ENCODE measurements at places on chromosomes 1 and 21.

- no peak for DNase-seq
These were observed 51.8 kb downstream of the ADARB1 start for GRCh38 chr21:45126204-45126626.

DNA sequence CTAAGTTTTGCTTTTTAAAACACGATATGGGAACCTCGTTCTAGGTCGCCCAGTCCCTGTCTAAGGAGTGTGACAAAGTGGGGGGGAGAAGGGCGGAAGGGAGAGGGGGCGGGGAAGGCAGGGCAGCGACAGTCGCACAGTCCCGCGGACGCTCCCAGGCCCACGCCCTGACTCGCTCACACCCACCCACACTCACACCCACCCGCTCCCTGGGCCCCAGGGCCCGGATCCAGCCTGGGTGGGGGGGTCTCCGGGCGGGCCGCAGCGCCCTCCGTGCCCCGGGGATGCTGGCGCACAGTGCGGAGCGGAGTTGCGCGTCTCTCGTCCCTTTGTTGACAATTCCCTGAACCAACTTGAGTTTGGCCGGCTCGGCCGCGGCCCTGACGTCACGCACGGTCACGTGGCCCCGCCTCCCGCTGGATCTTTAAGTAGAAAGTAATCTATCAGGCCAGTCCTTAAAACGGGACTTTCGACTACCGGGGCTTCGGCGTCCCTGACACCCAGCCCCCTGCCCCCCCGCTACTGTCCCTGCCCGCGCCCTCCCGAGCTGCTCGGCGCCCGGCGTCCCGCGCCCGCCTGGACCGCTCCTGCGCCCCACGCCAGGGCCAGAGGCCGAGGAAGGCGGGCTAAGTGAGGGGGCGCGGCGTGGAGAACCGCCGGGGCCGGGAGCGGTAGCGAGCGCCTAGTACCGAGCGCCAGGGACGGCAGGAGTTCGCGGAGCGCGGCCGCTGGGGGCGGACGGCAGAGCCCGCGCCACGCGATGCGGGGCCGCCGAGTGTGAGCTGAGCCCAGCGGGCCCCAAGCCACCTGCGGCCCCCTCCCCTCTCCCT lies at the start of gene FOXD3:
FOXD3 (plus strand) TSS at position 454 of the 830 bp plus-strand sequence. CDS start 492 bp downstream, outside the sequence.
- peak; percentile 9 for DNase-seq

DNA sequence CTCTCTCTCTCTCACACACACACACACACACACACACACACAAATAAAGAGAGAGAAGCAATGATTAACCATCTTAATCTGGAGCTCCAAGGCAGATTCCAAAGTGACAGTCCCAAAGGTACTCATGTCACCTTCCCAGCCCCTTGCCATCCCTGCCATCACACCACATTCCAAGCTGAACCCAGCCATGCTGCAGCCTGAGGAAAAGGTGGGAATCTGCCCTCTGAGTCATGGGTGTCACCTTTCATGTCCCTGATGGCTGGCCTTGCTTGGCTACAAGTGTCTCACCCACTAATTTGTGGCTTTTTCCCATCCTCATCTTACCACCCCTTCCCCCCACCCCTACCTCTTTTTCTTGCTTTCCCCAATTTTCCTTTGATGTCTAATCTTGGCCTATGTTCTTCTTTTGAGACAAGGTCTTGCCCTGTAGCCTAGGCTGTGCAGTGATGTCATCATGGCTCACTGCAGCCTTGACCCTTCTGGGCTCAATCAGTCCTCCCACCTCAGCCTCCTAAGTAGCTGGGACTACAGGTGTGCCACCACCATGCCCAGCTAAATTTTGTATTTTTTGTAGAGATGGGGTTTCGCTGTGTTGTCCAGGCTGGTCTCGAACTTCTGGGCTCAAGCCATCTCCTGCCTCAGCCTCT lies 3.2 kb downstream of the ANXA9 start:
- no peak for DNase-seq

- no peak for DNase-seq
These were observed 49.3 kb downstream of the DENND1B start for GRCh38 chr1:197725976-197726375.

DNA sequence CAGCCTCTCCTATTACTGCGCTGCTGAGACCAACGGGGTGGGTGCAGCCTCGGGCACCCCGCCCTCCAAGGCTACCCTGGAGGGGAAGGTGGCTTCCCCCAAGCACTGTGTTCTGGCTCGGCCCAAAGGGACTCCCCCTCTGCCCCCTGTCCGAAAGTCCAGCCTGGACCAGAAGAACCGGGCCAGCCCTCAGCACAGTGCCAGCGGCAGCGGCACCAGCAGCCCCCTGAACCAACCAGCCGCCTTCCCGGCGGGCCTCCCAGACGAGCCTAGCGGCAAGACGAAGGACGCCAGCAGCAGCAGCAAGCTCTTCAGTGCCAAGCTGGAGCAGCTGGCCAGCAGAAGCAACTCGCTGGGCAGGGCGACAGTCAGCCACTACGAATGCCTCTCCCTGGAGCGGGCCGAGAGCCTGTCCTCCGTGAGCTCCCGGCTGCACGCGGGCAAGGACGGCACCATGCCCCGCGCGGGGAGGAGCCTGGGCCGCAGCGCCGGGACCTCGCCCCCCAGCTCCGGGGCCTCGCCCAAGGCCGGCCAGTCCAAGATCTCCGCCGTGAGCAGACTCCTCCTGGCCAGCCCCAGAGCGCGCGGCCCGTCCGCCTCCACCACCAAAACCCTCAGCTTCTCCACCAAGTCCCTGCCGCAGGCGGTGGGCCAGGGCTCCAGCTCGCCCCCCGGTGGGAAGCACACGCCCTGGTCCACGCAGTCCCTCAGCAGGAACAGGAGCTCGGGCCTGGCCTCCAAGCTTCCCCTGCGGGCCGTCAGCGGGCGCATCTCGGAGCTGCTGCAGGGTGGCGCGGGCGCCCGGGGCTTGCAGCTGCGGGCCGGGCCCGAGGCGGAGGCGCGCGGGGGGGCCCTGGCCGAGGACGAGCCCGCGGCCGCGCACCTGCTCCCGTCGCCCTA lies 533.1 kb downstream of the KIF26B start:
- DNase-seq = no peak

Measured in central memory CD4-positive, alpha-beta T cell (primary cell).